ENCODE measurements at places on chromosomes 1 and 21. TPM values are rescaled to one million over a fixed set of nuclear protein-coding genes. Genes with fewer than 3 reads are reported as not detected.

DNA sequence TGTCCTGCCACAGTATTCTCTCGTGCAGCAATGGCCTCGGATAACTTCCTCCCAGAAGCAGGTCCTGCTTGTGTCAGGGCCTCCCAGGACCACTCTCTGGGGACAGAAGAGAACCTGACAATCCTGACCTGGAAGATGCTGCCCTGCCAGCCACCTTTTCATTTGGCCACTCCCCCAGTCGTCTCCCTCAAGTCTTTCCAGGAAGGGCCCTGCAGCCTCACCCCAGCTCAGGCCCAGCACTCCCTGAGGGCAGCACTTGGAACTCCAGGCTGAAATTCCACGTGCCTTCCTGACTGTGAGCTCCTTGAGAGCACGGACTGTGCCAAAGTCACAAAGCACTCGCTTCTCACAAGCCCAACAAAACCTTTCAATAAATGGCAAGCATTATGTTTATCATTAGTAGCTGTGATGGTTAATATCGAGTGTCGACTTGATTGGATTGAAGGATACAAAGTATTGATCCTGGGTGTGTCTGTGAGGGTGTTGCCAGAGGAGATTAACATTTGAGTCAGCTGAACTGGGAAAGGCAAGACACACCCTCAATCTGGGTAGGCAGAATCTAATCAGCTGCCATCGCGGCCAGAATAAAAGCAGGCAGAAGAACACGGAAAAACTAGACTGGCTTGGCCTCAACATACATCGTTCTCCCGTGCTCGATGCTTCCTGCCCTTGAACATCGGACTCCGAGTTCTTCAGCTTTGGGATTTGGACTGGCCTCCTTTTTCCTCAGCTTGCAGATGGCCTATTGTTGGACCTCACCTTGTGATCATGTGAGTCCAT lies 2.3 kb upstream of the CLEC20A start:
- no peak for DNase-seq

DNA sequence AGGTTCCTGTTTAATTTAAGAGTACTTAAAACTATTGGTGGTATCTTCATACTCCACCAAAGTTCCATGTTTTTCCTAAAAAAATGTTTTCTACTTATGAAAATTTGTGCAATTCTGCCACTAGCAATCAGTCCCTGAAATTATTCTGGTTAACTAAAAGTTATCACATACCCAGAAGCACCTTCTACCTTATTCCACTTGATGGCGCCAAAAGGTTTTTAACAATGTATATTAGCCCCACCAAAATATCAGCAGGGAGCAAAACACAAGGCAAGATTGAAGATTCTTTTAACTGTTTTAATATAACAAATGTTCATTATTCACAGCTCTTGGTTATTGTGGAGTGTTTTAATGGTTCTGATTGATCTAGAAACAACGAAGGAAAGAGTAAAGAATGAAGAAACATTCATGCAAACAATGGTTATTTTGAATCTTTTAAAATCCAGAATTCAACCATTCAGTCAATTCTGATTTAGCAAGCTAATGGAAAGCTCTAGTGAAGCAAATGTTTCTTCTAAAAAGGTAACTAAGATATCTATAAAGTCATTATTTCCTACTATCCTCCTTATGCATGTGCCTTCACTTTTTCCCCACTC lies 67.2 kb downstream of the TTLL7 start:
- peak; percentile 76 for DNase-seq

DNA sequence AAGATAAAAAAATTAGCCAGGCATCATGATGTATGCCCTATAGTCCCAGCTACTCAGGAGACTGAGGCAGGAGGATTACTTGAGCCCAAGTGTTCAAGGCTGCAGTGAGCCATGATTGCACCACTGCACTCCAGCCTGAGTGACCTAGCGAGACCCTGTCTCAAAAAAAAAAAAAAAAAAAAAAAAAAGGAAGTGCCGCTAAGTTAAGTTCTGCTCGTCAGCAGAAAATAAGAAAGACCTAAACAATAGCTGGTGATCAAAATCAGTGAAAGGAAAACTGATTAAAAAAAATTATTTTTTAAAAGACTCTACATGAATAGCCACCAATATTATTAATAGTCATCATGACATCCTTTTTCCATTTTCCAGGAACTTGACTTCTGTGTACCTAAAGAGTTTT lies 44.2 kb upstream of the MTR start:
- DNase-seq, result no peak

DNA sequence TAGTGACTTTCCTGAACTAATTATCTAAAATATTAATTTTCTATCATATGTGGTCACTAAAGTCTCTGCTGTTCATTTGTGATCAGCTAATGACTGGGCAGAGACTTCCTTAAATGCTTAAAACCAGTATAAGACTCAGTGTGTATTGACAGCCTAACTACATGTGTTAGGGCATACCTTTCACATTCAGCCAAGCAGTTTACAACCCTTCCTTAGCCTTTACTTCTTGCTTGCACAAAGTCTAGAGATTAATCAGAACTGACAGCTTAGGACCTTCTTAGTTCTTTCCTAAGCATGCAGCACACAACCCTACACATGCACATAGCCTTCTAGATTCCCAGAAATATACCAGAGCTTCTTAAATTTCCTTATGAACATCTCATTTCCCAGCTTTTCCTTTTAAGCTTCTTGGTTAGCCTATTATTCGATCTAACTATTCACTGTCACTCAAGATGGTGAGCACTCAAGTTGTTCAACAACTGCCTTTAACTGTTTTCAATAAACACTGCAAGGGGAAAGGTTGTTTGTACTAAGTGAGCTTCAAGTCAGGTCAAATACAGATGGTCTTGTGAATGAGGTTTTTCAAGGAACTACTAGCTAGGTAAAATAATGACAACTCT lies 13.4 kb downstream of the EYA3 start:
- no peak for DNase-seq

- DNase-seq, result no peak
These were observed 49.7 kb downstream of the GLIS1 start for GRCh38 chr1:53689223-53689622.

The OR2T29 gene
- not detected for total RNA-seq

The NLRP3 gene
- 0.20 TPM for total RNA-seq

The SLC1A7 gene
- not detected for total RNA-seq

Measured in hepatocyte (in vitro differentiated cells).